Stimulated activated naive CD8-positive, alpha-beta T cell treated with anti-CD3 and anti-CD28 coated beads, Interleukin-15, Interleukin-2, amounts not matched to agents 100 U/mL and 50 U/mL, for 24 hours (primary cell): ENCODE measurements at places on chromosomes 5 and 9.
A peak's percentile ranks its signal among the peaks of the same experiment; 100 is the strongest.

GRCh38 chr5:55694152-55694830 lies 17.8 kb downstream of the SLC38A9 start:
- DNase-seq: no peak

DNA sequence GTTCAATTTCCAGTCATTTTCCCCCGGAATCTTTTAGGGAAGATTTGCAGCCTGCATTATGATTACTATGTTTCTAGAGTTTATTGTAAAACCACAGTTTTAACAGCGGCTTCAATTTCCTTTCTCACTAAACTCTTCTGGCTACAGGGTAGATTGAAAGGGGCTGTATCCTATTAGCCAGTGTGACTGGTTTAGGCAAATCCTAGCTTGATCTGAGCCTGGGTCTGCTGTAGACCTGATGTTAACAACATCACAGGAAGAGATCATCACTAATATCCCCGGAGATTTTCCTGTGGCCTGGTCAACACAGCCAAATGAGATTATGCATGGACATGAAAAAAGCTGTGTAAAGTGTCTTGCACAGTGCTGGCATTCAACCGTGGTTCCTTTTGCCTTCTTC lies 33.4 kb downstream of the STOM start:
- no peak for DNase-seq

DNA sequence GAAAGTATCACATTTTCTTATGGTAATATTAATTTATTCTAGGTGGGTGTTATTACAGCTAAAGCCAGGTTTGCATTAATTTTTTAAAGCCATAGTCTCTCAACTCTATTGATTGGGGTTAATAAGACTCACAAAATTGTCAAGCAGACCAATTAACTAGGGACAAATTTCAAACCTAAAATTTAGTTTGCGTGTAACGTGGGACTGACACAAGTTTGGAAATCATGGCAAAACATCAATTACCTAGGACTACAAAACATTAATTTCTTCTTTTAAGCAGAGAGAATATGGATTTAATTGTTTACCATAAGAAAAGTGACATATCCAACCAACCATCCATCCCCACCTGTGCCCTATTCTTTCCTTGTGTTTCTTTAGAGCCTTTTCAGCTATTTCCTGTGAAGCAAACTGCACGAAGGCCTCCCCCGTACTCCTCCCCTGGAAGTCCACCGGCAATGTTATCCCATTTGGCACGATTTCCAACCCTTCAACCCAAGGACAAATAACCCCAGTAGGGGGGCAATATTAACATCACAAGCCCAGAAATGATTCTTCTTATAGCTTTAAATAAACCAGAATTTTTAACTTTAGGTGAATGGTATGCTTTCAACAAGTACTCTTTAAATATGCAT lies 4.4 kb downstream of the HNRNPH1 start:
- no peak for DNase-seq

DNA sequence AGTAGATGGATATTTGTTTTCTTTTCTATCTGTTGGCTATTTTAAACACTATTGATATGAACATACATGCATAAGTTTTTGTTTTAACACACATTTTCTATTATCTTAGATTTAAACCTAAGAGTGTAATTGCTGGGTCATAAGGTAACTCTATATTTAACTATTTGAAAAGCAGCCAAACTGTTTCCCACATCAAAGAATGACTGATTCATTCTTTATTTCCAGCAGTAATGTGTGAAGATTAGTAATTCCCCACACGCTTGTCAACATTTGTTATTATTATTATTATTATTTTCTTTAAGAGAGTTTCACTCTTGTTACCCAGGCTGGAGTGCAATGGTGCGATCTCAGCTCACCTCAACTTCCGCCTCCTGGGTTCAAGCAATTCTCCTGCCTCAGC lies 1495.8 kb downstream of the EFNA5 start:
- no peak for DNase-seq

DNA sequence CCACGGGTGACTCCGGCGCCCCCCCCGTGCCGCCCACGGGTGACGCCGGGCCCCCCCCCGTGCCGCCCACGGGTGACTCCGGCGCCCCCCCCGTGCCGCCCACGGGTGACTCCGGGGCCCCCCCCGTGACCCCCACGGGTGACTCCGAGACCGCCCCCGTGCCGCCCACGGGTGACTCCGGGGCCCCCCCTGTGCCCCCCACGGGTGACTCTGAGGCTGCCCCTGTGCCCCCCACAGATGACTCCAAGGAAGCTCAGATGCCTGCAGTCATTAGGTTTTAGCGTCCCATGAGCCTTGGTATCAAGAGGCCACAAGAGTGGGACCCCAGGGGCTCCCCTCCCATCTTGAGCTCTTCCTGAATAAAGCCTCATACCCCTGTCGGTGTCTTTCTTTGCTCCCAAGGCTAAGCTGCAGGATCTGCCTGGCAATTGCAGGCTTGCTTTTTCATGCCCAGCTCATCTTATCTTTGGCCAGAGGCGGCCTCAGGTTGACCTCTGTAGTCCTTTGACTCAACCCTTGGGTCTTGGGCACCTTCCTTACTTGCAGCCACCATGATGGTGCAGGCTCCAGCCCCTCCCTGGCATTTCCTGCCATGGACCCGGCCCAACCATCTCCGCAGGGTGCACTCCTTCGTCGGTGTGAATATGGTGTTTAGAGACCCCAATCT lies 9.8 kb downstream of the CEL start:
- DNase-seq: no peak

- no peak for DNase-seq
Measured at GRCh38 chr9:32965999-32966722, 35.3 kb downstream of the APTX start.

GRCh38 chr5:159337016-159337955 lies 7.0 kb upstream of the IL12B start:
- DNase-seq: peak; percentile 47

- DNase-seq: no peak
Measured at GRCh38 chr9:7286101-7286500, 513.5 kb downstream of the DMAC1 start.

DNA sequence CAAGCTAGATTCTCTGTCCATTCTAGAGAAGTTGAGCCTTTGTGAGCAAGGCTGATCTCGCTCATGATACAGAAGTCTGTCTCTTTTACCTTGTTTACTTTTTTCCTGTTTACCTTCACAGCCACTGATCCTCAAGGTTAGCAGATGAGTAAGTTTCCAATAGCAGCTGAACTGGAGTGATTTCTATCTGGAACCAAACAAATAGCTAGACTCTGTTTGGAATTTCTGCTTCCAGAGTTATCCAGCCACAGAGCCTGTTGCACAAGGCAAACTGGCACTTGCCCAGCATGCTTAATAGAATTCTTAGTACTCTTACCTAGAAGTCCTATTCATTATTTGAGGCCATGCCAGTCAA lies 12.8 kb upstream of the PANK3 start:
- DNase-seq: no peak

DNA sequence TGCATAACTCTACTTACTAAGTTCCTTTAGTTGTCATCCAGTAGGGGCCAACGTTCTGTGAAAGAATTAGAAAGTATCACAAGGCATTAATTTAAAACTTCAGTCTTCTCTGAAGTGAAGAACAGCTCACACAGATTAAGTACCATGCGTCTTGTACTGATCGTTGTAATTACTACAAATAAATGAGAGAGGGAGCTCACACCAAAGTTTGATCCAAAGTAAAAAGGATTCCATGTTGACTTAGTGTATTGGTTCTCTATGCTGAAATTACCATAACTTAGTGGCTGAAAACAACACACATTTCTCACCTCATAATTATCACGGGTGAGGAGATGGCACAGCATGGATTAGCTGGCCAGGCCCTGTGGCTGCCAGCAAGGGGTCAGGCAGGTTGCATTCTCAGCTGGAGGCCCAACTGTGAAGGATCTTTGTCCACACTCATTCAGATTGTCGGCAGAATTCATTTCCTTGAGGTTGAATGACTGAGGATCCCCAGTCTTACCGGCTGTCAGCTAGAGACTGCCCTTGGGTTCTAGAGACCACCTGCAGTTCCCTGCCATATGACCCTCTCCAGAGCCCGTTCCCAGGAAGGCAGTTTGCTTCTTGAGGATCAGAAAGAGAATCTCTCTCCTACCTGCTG lies 169.1 kb downstream of the YTHDC2 start:
- DNase-seq: no peak

GRCh38 chr5:149608936-149609545 lies 27.7 kb downstream of the ARHGEF37 start:
- DNase-seq: no peak

DNA sequence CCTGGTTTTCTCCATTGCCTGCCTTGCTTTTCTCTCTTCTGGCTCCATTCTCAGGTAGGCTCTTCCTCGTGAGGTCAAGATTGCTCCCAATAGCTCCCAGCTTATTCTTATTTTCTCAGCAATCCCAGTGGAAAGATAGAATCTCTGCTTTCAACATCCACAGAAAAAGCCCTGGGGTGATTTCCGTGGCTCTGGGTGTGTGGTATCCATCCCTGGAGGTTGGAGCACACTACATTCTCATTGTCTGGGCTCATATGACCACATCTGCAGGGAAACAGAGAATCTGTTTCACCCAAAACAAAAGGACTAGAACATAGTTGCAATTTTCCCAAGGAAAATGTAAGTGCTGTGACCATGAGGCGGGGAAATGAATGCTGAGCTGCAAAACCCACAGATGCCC lies 236.0 kb downstream of the TENT4A start:
- no peak for DNase-seq

DNA sequence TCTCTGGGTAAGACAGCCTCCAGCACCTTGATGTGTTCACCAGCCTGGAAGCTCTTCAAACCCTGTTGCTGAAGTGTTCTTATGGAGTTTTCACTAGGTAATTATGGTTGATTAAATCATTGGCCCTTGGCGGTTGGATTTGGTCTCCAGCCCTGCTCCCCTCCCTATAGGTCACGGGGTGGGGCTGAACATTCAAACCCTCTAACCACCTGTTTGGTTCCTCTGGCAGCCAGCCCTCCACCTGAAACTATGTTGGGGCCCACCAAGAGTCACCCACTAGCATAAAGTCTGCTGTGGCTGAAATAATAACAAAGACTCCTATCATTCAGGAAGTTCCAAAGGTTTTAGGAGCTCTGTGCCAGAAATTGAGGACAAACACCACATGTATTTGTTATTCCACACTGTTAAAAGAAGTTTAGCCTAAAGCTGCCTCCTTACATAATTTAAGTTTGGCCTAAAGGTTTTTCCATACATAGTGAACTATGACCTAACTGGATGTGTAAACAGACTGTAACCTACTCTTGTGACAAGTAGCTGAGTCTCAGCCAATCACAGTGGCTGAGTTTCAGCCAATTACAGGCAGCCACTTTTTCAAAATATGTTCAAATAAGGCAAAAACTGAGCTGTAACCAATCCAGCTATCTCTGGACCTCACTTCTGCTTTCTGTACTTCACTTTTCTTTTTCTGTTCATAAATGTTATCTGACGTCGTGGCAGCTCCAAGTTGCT lies 34.8 kb downstream of the TMEM252 start:
- DNase-seq: no peak

DNA sequence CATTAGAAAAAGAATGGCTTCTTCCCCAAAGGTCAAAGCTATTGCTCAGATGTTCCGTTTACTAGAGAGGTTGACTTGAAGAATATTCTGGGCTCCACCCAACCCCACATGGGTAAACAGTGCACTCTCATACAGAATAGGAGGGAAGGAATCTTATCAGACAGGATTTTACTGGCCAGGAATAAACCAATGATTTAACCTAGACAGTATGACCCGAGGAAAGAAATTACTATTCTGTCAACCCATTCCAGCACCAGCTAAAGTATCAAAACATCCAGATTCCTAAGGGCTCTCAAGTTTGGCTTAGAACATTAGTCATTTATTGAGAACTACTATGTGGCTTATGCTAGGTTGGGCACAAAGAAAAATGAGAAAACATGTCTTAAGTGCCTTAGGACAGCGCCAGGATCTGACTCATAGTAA lies 493.6 kb upstream of the KLF4 start:
- no peak for DNase-seq

- DNase-seq: no peak
Measured at GRCh38 chr5:96691503-96692303, 29.5 kb downstream of the CAST start.

- DNase-seq: no peak
Measured at GRCh38 chr9:99919930-99920329, 13.5 kb downstream of the STX17 start.

DNA sequence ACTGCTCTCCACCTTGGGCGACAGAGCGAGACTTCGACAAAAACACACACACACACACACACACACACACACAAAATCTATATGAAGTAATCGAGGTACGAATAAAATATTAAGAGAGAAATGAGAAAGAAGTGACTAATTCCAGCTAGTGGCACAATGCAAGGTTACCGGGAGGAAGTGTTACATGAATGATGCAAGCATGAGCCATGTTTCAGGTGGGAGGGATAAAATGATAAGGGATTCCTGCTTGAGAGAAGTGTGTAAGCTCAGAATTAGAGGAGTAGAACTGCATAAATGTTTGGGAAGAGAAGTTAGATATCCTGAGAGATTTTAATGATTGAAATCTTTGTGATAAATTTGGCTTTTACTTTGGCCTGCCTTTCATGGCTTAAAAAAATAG lies 18.8 kb downstream of the HAPLN1 start:
- DNase-seq: no peak

DNA sequence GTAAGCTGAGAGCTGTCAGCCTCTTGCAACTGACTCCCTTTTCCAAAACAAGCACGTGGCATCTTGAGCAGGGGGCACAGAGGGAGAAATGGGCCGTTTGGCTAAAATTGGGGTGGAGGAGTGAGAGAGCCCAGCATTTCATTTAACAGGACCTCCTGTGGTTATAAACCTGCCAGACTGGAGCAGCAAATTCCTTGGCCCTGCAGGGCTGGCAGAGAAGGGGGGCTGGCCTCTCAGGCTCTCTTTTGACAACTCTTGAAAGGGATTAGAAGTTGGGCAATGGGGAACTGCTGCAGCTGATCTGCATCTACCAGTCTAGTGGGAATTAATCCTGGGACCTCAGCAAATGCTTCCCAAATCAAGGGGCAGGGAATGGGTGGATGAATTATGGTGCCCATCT lies 7.2 kb upstream of the POU4F3 start:
- no peak for DNase-seq

- DNase-seq: no peak
Measured at GRCh38 chr9:78630966-78631365, 334.0 kb downstream of the PSAT1 start.

DNA sequence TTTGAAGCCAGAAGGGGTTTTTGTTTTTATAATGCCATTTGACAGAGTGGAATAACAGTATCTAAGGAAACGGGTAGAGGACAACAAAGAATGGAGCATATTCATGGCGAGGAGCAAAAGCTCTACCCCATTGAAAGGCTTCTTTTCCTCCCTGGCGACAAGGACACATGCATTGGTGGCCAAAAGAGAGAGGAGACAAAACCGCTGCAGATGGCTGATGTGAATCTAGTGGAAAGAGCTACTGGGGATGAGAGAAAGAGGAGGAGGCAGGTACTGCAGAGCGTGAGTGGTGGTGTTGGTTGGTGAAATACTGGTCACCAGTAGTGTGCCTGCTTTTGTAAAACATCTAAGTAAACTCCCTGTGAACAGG lies 491 bp downstream of the APC start:
- DNase-seq: peak; percentile 9
